Hematopoietic multipotent progenitor cell (in vitro differentiated cells): ENCODE measurements at places on chromosomes 1 and 21.
A peak's percentile ranks its signal among the peaks of the same experiment; 100 is the strongest.

DNA sequence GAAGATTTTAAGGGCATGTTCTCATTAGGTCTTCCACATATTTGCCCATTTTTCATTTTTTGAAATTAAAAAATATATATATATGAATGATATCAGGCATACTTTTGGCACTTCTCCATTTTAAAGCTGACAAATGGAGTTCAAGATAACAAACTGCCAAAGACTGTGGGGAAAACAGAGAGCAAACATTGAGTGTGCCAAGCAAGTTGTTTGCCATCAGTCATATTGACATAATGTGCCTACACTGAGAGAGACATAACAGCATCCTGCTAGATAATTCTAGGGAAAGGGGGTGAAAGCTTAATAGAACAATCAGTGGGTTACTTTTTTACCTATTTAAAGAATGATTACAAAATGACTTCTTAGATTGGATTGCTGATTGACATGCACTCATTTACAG lies 529.4 kb upstream of the CXADR start:
- no peak for DNase-seq

DNA sequence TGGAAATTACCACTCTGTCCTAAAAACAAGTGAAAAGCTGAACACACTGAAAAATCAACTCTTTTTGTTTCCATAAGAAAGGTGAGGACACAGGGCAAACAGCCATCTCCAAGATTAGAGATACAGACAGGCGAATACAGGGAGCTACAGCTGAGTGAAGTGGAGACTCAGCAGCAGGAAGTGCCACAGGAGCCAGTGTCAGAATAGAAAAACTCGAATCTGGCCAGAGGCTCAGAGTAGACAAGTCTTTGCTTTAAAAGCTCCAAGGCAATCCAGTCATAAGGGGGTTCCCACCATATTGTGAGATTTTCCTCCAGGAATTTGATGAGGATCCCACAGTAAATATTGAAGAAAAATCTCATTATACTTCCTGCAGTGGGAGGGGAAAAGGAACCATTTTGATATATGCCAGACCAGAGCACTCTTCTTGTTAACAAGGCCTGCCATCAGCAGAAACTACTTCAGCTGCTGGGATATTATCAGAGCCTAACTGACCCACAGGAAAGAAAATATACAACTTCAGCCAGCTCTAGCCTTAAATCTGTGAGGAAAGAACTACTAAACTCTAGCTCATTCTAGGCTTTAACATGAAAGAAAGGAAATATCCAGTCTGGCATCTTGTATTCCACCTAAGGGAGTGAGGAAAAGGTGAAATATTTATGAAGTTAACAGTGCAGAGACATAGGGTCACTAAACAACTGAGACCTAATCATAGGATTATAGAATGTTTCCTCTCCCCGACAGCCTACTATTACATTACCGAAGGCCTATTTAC lies 256.2 kb upstream of the OLFM3 start:
- no peak for DNase-seq

- DNase-seq, result no peak
Observed at GRCh38 chr1:157106813-157107189, 7.2 kb upstream of the ETV3L start.

DNA sequence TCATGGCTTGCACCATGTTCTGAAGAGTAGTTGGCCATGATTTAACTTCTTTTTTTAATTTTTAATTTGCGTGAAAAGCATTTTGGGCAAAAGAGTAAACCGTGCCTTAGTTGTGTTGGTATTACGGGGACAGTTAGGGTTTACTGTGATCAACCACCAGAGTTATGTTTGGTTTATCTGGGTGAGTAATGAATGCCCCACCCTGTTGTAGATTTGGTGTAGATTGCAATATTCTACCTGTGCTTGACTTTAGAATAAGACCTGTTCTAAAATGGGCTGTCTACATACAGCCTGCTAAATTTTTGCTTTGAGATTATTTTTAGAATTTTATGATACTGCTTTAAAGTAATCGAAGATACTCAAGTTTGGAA lies 1.4 kb downstream of the USP25 start:
- no peak for DNase-seq

DNA sequence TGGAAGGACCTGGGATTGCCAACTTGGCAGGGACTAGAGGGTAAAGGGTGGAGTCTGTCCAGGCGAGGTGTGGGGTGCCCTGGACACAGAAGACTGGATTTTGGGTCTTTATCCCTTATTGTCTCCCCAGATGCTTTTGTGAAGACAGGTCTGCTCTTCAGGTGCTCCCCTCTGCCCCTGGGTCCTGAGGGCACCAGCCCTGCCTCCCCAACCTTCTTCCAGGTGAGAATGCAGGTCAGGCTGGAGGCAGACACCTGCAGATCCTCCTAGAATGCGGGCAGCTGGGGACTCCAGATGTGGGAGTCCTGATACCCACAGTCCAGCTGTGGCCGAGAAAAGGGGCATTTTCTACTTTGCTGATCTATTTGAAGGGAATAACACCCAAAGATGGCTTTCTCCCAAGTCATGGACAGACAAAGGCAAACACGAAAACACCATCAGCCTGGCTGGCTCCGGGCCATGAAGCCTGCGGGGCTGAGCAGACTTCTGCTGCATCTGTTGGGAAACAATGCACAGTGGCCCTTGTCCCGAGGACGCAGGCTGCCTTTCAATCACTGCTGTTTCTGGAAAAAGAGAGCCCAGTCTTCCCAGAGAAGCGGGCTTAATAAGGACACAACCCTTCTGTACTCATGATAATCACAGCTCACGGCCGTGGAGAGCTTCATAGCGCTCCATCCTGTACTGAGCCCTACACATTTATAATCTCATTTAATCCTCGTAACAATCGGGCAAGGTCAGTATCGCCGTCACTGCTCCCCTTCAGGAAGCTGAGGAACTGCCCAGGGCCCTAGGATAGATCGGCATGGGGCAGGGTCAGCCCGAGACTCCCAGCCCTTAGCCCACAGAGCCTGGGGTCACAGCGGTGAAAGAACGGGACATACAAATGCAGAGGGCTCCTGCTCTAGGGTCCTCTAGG lies 62.0 kb upstream of the ABCG1 start:
- DNase-seq, result no peak

GRCh38 chr1:218711884-218712674 lies 366.9 kb downstream of the TGFB2 start:
- DNase-seq, result no peak

GRCh38 chr1:193222056-193222615 lies 35.7 kb upstream of the B3GALT2 start:
- no peak for DNase-seq

DNA sequence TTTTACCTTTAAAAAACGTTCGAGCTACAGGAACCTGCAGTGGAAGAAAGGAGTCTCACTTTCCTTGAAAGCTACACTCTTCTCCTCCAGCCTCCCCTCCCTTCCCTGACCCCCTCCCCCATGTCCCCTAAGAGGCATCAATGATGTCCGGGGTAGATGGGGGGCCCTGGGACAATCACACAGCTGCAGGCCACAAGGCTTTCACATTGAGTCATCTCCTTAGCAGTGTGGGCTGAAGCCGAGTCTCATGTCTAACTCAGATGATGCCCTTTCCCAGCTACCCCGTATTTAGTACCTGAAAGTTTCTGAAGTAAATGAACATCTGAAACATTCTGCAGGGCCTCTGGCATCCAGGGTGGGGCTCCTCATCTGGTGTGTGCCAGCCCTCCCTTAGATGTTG lies 6.3 kb upstream of the GPR25 start:
- DNase-seq, result no peak

DNA sequence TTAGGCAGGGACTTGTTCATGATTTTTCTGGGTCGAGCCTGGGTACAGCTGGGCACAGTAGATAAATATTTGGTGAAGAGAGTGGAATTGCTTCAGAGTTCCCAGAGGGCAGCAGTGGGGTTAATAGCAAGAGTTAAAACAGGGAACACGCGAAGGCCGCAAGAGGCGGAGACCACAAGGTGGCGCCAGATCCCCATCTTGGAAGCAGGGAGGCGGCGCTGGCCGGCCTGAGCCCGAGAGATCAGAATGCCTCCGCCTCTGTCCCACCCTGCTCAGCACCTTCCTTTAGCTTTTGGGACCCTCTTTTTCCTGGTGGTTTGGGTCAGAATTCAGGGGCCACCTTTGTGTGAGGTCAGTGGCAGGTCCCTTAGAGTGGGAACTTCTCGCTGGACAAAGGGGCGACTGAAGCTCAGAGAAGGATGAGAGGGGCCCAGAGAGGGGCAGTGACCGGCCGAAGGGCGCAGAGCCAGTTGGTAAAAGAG lies 6.5 kb upstream of the PADI2 start:
- peak; percentile 74 for DNase-seq

DNA sequence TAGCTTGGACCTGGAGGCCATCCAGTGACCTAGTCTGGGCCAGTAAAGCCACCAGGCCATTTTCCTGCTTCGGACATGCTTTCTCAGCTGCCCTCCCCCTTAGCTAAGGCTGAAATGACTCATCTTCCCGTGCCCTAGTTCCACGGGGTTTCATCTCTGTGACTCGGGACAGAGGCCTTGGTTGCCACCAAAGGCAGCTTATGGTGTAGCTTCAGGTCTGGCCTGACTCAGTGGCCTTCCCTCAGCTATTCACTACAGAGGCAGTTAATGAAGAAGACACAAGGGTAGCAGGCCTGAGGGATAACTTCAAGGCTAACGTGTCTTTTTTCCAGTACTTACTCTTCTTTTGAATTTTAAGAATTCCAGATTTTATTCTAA lies 82.4 kb downstream of the PBX1 start:
- DNase-seq, result no peak

- no peak for DNase-seq
Observed at GRCh38 chr1:7104339-7104738, 319.1 kb downstream of the CAMTA1 start.

- DNase-seq, result no peak
Observed at GRCh38 chr1:119447344-119448126, 32.6 kb downstream of the HSD3B2 start.

DNA sequence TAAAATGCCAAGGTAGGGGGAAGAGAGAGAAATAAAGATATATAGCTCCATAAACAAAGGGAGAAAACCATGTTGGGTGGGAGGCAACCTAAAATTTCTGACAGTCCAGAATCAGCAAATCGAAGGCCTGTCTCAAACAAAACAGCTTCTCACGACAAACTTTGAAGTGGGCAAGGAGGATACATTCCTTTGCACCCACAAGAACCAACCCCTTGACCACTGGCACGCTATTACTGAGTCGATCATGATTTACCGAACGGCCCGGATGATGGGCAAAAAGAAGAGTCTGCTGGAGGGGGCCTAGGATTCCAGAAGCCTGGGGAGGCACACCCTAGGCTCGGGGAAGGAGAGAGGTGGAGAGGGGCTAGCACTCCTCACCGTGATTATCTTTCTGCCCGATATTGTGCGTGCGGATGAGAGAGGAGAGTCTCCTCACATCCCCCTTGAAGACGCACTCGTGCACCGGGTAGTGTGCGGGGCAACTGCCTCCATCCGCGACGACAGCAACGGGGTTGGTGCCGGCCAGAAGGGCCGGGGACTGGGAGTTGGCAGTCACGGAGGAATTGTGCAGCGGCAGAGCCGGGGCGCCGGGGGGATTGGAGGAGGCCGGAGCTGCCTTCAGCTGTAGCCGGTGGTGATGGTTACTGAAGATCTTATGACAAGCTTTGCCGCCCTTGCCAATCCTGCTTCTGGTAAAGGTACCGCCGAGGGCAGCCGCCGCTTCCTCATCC lies 756 bp downstream of the ANKRD13C start:
- peak; percentile 18 for DNase-seq

- no peak for DNase-seq
Observed at GRCh38 chr1:232193451-232193783, 436.5 kb downstream of the SIPA1L2 start.

- no peak for DNase-seq
Observed at GRCh38 chr1:180950321-180950720, 37.6 kb downstream of the KIAA1614 start.

DNA sequence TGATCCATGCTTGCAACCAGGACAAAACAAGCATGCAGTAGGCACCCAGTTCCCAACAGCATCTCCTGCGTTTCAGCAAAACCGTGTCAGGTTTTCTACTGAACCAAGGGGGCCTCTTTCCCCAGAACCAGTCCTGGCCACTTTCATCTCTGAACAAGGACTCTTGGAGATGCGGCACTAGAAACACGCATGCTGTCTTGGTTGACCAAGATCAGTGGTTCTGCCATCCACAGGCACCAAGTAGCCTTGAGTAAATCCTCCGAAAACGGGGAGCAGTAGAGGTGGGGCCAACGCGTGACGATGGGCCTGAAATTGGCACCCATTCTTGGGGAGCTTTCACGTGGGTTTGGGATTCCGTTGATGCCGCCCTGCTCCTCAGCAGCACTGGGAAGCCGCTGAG lies 62.5 kb upstream of the AJAP1 start:
- DNase-seq, result no peak

DNA sequence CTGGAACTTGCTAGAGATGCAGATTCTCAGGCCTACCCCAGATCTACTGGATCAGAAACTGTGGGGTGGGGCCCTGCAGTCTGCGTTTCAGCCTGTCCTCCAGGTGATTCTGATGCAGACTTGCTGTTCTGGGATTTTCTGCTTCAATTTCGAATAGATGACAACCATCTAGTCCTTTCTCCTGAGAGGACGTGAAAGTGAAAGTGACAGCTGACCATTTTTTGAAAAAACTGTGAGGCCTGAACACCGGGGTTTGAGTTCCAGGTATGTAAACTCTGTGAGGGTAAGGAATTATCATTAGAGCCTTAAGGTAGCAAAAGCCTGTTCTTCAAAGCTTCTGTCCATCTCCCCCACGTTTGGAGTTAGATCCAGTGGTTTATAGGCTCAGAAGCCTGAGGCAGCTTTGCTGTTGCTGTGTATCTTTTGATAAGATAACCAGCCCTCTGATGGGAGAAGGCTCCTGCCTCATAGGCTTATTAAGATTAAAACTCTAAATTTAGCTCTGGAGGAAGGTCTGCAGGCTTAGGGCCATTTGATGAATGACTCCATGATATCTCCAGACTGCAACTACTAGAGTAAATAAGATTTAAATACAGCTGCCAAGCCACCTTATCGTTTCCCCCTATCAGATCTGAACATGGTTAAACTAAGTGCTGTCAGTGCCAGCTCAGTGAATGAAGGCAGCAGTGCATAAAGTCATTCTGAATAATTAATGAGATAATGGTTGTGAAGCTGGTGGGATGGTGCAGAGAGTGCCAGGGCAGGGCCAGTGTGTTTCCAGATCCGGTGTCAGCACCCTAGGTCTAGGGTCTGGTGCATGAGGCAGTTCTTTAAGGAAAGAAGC lies 335.2 kb downstream of the HHAT start:
- no peak for DNase-seq

GRCh38 chr1:217482356-217483102 lies 148.4 kb downstream of the GPATCH2 start:
- no peak for DNase-seq

GRCh38 chr1:223219846-223220610 lies 77.0 kb upstream of the TLR5 start:
- DNase-seq, result no peak

DNA sequence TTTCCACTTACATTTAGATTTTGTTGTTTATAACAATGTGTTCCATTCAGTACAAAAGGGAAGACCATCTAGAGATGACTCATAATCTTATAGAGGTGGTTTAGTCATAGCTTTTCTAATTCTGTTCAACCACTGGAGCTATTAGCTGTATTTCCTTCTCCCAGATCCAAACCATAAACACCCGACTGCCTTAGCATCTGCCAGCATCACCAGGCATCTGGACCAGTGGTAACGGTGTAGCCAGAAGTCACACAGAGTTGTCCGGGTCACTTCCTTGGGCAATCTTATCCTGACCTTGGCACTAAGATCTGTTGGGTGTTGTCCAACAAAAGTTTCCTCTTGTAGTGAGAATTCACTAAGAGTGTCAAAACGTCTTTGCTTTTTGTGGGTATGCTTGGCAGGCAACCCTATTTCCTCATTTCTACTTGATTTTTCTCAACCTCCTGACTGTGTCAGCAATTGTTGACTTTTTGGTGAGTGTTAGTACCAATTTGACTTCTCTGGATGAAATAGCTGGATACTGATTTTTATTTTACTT lies 372.1 kb upstream of the B3GALT2 start:
- peak; percentile 56 for DNase-seq
